ENCODE measurements at places on chromosomes 2 and 18.

DNA sequence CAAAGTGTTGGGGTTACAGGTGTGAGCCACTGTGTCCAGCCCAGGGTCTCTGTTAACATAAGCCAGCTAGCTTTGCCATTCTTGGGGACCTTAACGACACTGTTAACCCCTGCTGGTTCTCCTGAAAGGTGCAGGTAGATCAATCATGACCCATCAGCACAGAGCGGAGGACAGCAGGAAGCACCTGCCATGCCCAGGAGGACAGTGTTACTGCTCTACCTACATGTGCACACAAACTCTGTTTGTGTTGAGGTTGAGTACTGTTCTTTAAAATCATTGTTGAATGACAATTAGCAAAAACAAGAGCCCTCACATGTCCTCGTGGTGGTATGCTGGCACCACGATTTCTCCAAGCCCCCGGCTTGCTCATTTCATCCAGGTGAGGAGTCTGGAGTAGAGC, 120.9 kb downstream of the FAM210A start:
- no peak for DNase-seq

GRCh38 chr2:28962505-28962904, 18.6 kb upstream of the TOGARAM2 start:
- no peak for DNase-seq

DNA sequence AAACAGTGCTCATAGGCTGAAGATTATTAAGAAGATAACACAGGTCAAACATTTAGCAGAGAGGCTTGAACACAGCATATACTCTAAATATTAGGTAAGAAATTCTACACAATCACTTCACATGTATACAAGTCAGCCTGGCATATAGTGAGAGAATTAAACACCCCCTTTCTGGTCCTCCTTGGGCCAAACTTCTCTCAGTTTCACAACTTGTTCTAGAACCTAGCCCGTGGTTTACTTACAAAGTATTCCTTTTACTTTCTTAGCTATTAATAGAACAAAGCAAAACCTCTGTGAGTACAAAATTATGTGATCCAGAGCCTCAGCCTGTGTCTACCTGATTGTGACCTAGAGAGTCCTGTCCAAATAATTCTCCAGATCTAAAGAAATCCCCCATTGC, 562.8 kb downstream of the TNS1 start:
- DNase-seq, result no peak

GRCh38 chr18:38301621-38302020, 736.0 kb upstream of the CELF4 start:
- DNase-seq, result no peak

DNA sequence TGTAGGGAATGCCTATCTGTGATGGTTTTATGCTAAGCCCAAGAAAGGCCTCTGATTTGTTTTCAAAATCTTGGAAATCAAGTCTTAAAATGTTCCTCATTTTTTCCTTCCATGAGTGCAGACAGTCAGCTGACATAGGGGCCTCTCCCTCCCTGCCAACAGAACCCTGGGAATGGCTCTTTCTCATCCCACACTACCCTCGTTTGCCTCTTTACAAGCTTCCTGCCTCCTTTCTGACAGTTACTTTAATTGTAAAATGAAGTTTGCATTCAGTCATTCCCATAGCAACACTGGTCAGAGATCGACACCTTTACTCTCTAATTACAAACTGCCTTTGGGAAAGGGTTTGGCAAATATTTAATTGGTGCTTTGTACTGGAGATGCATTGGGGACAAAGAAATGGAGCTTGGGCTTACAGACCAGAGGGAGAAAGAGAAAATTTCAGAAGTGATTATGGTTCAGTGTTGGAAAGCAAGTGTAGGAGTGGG, 25.4 kb downstream of the KIF5C start:
- no peak for DNase-seq

GRCh38 chr2:136538489-136538888, 226.9 kb upstream of the THSD7B start:
- DNase-seq, result no peak

DNA sequence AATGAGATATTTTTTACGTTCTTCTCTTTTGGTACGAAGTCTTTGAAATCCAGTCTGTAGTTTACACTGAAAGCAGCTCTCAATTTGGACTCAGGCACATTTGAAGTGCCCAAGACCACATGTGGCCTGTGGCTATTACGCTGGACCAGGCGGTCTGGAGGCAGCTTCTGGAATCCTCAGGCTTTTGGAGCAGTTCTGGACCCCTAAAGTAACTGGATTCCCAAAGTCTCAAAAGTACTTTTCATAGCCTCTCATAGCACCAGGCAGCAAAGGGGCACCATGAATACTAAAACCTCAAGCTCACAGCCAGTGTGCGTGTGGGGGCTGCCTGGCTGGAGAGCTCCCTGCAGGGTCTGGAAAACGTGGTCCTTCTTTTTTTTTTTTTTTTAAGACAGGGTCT, 119.0 kb downstream of the SMAD7 start:
- DNase-seq, result no peak

DNA sequence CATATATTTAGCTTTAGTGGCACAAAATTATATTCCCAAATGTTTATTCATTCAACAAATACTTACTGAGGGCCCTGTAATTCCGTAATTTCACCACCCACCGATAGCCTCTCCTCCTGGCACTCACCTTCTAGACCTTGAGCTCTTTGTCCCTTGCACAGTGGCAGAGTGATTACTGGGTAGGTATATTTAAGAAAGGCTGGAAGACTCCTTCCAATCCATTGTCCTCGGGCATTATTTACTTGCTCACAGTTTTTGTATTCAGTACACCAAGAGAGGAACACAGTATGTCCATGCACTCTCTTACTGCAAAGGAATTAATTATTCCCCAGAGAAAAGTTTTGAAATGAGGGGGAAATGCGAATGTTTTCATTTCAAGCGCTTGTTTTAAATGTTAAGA, 1.1 kb upstream of the CDCA7 start:
- no peak for DNase-seq

DNA sequence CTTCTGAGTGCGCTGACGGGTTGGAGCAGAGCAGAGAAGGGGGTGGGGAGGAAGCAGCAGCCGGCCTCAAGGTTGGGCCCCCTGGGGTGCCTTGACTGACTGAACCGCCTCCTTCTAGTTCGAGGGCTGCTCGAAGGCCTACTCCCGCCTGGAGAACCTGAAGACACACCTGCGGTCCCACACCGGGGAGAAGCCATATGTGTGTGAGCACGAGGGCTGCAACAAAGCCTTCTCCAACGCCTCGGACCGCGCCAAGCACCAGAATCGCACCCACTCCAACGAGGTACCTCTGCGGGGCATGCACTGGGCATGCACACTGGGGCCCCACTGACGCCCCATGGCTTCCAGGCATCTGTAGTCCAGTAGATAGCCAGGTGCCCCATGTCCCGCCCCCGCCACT, 246.9 kb downstream of the GLI2 start:
- no peak for DNase-seq

GRCh38 chr2:12173271-12173942, 427.0 kb downstream of the LPIN1 start:
- DNase-seq, result no peak

DNA sequence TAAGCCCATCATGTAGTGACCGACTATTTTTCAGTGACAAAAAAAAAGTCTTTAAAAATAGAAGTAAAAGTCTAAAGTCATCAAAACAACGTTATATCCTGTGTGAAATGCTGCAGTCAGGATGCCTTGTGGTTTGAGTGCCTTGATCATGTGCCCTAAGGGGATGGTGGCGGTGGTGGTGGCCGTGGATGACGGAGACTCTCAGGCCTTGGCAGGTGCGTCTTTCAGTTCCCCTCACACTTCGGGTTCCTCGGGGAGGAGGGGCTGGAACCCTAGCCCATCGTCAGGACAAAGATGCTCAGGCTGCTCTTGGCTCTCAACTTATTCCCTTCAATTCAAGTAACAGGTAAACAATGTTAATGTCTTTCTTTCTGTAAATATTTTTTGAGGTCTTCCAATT, at the start of gene CD28:
Gene CD28 (plus strand): TSS at position 237 of the 400 bp plus-strand sequence. CDS start 58 bp downstream, at position 295.
- DNase-seq, result peak; percentile 72

- DNase-seq, result no peak
These were observed 199.4 kb downstream of the SATB2 start for GRCh38 chr2:199258291-199258690.

DNA sequence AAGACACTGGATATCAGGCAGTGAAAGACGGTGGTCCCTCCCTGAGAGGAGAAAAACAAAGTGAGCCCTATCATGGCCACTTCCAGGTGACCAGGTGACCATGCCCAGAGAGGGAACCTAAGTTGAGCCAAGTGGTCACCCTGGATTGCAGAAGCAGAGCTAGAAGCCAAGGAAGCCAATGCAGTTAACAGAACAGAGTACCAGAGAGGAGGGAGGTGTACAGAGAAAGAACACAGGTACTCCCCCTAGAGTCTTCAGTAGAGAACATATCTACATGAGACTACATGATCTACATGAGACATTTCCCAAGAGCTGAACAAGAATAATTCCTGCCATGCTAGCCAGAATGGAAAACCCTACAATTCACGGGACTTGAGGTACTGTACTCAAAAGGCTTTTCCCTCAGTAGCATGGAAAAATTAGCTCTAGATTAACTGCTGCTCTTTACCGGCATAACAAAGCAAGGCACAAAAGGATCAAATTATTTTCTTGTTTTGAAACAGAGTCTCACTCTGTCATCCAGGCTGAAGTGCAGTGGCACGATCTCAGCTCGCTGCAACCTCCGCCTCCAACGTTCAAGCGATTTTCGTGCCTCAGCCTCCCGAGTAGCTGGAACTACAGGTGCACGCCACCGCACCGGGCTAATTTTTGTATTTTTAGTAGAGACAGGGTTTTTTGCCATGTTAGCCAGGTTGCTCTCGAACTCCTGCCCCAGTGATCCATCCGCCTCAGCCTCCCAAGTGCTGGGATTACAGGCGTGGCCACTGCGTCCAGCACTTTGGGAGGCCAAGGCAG, 23.5 kb downstream of the ROCK2 start:
- DNase-seq, result no peak

DNA sequence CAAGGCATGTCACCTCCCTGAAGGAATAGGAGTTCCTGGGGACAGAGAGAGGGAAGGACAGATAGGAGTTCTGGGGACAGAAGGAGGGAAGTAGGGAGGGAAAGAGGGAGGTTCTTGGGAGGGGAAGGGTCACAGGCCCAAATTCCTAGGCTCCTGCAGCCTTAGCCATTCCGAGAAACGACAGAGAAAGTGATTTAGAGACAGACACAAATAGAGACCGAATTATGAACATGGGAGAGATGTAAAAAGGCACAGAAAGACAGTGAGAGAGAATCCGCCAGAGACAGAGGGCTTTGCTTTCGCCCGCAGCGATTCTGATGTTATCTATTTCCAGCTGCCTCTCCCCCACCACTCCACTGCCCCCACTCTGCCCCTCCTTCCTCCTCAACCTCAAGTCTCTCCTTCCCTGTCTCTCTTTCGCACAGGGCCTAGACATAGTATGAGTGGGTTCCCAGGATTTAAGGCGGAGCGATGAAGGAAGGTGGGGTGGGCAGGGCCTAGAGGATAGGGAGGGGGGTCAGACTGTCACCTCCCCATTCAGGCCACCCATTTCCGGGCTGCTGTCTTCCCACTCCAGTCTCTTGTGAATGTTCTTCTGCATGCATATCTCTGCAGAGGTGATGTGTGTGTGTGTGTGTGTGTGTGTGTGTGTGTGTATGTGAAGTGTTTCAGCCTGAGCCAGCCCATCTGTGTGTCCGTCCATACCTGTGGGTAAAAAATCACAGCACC, 3.3 kb upstream of the WNT6 start:
- DNase-seq, result no peak

DNA sequence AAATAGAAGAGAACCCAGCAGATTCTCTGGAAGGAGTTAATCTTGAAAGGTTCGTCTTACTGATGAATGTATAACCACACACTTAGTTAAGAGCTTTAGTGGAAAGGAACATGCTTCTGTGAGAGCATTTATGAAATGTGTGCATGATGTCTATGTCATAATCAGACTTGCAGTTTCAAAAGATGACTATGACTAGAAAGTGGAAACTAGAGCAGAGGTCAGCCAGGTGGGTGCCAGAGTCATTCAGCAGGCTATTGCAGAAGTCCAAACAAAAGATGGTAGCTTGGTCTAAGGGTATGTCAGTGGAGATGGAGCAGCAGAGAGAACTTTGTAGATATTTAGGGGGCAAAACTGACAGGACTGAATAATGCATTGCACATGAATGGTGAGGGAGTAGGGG, 825.8 kb downstream of the DCC start:
- no peak for DNase-seq

DNA sequence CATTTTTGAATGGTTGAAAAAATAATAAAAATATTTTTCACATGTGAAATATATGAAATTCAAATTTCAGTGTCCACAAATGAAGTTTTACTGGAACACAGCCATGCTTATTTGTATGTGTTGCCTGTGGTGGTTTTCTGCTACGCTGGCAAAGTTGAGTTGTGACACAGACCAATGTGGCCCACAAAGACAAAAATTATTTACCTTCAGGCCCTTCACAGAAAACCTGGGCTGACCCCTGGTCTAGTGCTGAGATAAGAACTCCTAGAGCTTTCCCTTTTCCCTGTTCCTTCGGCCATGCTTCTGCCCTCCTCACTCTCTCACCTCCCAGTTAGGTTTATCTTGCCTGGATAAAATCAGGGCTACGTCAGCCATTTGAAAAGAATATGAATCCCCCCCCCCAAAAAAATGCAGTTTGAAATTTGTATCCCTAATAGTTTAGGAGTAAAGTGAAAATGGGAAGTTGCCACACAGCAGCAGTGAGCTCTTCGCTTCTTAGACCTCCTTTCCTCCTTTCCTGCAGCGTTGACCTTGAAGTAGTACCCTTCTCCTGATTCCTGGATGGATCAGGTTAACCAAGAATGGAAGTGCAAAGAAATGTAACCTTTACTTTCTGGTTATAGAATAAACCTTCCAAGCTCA, 91.0 kb downstream of the LIMS1 start:
- DNase-seq, result no peak

DNA sequence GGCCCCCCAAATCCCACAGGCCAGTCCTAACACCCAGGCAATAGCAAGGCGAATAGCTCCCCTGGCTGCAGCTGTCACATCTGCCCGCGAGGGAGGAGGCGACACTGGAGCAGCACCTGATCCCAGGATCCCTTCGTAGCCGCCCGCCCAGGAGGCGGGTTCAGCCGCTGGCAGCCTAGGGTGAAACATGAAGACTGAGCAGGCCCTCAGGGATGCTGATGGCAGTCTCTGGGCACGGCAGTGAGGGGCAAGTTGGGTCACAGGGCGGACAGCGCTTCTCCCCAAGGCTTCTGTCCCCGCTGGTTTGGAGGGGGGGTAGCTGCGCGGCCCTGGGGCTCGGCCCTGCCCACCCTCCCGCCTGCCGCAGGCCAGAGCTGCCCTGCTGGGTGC, 1.9 kb downstream of the DNMT3A start:
- DNase-seq, result no peak

GRCh38 chr2:10404324-10405143, 43.6 kb downstream of the ODC1 start:
- no peak for DNase-seq

Data from activated CD8-positive, alpha-beta memory T cell treated with anti-CD3 and anti-CD28 coated beads for 1 hour (primary cell).